Stimulated activated CD4-positive, alpha-beta T cell treated with anti-CD3 and anti-CD28 coated beads, TNF-alpha, amount 100 ng/mL, for 4 hours (primary cell): ENCODE measurements at places on chromosomes 3 and 15.

GRCh38 chr3:105505170-105505569, 138.5 kb downstream of the ALCAM start:
- no peak for DNase-seq

DNA sequence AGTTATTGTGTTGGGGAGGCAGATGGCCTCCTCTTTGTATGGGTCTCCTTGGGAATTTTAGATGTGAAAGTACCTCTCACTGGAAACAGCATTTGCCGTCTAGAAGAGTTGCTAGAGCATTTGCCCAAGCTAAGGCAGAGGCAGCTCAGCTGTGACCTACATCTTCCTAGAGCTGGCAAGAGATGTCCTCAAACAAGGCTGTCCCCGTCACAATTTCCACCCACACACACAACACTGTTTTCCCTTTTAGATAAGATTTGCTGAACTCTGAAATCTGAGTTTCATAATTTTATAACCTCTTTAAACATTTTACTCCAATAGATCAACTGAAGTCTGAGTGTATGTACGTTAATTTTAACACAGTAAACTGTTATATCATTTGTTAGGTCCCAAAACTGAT, 352.6 kb downstream of the EPHB1 start:
- no peak for DNase-seq

DNA sequence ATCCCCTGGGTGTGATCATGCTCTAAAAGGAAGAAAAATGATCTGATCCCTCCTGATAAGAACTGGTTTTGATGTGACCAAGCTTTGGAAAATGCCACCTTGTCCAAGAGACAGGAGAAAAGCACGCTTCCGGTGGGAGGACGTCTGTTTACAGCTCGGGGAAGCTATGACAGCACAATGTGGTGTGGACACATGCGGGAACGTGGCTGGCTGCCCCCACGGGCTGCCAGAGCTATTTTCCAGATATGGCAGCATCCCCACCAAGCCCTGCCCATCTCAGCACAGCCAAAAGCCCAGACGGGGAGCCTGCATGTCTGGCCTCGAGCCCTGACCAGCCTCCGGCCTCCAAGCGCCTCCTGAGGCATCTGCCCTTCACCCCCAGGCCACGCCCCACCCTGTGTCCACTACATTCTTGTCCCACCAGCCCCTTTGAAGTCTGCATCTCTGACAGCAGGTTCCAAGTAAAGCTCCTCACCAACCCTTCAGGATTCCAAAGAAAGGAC, 63.2 kb upstream of the HRH1 start:
- DNase-seq, result no peak

GRCh38 chr15:49227602-49228001, 57.6 kb downstream of the GALK2 start:
- DNase-seq, result no peak

DNA sequence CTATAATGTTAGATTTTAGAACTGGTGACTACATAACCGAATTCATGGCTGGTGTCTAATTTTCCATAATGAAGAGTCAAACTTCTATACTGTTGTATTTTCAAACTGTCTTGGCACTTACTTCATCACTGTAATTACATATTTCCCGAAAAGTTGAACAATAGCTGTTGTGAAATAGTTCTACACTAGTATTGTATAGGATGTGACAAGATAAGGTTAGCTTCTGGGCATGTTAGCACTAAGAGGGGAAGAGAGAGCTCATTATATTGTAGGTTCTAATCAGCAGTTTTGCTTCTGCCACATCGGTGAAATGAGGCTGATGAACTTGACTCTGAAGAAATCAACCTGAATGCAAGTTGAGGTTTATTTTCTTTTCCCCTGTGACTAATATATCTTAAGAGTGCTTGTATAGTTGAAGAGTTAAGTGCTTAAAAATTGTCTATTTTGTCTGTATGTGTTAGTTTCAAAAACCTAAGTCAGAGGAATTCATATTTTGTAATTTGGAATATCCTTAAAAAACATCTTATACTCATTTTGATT, 8.9 kb downstream of the GYG1 start:
- DNase-seq, result no peak

- no peak for DNase-seq
Observed at GRCh38 chr3:139572847-139573672, 33.5 kb upstream of the RBP1 start.

GRCh38 chr3:97882975-97883598, 61.3 kb downstream of the CRYBG3 start:
- DNase-seq, result no peak

DNA sequence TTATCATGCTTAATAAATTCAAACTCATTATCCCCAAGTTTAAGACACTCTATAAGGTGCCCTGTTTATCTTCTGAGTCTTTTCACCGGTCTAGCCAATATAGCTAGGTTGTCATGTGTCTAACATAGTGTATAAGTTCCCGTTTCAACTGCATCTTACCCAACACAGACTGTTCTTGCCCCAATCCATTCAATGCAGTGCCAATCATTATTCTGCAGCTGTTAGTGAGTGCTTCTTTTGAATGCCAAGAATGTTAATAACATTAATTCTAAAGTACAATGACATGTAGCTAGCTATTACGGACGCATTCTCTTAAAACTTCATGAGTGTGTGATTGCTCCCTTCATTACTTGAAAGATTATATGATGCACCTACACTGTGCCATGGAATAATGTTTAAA, 646.4 kb upstream of the NR2F2 start:
- no peak for DNase-seq

- no peak for DNase-seq
Observed at GRCh38 chr3:7249493-7250076, 388.7 kb downstream of the GRM7 start.

GRCh38 chr3:102089239-102089638, 239.9 kb downstream of the NFKBIZ start:
- no peak for DNase-seq

GRCh38 chr3:158105119-158105709, 1.0 kb downstream of the SHOX2 start:
- DNase-seq, result no peak

DNA sequence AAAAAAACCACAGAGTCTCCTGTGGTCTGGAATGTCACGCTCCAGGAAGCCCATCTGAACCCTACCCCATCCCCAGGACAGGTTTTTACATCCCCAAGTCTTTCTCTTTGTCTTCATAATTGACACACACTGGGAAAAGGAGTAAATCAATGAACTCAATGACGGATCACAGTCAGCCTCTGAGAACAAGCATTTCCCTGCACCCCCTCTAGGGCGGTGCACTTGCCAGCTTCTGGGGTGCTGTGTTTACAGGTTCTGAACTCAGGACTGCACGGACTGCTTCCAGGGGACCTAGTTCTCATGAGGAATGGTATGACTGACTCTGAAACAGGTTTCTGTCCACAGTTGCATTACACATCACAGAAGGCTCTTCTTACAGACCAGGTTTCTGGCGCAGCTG, 81.1 kb downstream of the NUP210 start:
- DNase-seq, result no peak

DNA sequence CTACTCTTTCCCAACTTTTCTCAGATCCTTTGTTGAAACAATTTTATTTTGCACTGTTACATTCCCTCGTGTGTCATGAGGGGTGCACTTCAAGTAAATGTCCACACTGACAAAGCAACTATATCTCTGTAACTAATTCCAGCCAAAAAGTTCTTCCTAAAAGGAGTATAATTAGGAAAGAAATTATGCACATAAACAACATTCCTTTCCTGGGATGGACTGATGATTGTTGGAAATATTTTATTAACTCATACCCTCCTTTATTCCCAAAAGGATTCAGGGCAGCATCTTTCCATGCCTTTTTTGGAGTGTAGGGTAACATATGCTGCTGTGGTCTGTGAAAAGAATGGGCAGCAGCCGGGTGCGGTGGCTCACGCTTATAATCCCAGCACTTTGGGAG, 426.1 kb upstream of the THBS1 start:
- DNase-seq, result no peak

GRCh38 chr15:67828278-67828968, 3.1 kb downstream of the SKOR1 start:
- DNase-seq, result no peak

DNA sequence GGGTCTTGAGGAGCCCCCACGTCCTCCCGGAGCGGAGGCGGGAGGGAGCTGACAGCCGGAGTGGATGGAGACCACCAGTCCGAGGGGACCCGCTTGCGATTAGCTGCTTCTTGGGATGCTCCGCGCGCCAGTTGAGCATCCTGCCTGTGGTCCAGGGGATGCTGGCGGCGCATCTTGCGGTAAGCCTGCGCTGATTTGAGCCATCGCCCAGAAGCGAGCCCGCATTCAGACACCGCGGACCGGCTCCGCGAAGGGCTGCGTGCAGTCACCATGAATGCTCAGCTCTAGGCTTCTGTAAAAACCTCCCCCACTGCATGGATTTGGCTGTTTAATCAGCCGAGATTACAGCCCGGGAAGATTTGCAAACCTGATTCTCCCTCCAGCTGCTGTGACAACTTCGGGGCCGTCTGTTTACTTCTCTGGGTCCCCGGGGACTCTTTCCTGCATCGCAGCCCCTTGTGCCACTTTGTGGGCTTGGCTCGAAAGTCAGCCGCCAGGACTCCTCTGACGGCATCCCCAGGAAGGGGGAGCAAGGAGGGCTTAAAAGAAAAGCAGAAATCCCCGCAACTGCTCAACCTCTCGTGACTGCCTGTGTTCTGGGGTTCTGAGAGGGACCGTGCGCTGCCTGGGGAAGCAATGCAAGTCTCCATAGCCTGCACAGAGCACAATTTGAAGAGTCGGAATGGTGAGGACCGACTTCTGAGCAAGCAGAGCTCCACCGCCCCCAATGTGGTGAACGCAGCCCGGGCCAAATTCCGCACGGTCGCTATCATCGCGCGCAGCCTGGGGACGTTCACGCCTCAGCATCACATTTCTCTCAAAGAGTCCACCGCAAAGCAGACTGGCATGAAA, 171.1 kb downstream of the KCNAB1 start:
- DNase-seq, result no peak

DNA sequence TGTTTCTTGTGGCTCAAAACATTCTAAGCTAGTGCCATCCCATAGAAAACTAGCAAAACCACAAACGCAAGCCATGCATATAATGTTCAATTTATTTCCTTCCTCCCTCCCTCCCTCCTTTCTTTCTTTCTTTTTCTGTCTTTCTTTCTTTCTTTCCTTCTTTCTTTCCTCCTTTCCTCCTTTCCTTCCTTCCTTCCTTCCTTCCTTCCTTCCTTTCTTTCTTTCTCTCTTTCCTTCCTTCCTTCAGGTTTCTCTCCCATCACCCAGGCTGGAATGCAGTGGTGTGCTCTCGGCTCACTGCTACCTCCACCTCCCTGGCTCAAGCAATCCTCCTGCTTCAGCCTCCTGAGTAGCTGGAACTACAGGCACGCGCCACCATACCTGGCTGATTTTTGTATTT, 492.8 kb upstream of the PROK2 start:
- no peak for DNase-seq

DNA sequence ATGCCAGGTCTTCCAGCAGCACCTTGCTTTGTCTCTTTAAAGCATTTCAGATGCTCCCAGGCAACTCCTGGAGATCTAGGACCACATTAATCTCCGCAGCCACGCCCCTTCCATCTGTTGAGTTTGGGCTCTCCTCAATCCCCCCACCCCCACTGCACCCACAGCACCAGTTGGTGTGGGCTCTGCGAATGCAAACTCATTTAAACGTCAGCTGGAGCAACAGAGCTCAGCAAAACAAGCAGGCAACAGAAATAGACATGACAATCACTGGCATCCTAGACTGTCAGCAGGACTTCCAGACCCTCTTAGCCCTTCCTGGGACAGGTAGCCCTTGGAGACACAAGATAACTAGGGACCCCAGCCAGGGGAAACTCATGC, 106.9 kb downstream of the LSM3 start:
- DNase-seq, result no peak
